ENCODE measurements at places on chromosomes 11 and 22. TPM values are rescaled to one million over a fixed set of nuclear protein-coding genes. Genes with fewer than 3 reads are reported as not detected.

- DNase-seq: no peak
These were observed 24.2 kb downstream of the FLI1 start for GRCh38 chr11:128718064-128718463.

- peak; percentile 77 for DNase-seq
These were observed 15.2 kb downstream of the PRPF19 start for GRCh38 chr11:60891103-60891741.

DNA sequence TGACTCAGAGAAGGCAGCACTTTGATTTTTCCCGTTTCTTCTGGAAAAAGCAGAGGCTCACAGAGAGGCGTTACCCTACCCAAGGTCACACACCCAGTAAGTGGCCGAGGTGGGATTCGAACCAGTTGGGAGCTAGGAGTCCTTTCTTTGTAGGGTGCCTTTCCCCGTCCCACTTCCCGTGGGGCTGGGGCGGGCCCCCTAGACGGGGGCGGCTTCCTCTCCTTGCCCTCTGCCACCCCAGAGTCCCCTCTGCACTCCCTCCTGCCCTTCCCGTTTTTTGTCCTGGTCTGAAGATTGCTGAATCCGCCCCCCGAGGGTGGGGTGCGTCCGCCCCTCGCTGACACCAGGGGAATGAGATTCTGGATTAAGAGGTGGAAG, 747 bp downstream of the TPCN2 start:
- DNase-seq: no peak

DNA sequence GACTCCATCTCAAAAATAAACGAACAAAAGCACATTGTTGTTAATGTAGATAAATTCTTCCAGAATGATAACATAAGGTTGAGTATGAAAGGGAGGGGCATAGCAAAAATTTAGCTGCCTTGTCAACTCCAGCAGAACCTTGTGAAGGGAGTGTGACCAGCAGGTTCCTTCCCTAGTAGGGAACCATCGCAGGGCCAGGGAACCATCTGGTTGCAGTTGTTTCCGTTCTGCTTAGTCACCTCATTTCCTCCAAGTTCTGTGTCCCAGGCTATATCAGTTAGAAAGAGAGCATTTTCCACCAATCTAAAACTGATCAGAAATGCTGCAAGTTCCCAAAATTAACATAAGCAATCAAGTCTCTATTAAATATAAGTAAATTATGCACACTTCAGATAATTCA, 126.7 kb upstream of the BLID start:
- DNase-seq: no peak

DNA sequence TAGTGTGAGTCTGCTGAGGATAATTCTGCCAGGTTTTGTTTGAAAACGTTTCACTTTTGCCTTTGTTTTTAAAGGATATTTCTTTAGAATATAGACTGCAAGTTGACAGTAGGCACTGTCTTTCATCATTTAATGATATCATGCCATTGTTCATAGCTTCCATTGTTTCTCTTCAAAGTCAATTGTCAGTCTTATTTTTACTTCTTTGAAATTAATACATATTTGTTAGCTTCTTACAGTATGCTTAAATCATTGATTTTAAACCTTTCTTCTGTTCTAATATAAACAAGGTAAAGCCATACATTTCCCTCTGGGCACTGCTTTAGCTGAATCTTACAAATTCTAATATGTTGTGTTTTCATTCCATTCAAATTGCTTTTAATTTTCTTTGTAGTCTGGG, 62.3 kb upstream of the PARVA start:
- no peak for DNase-seq

DNA sequence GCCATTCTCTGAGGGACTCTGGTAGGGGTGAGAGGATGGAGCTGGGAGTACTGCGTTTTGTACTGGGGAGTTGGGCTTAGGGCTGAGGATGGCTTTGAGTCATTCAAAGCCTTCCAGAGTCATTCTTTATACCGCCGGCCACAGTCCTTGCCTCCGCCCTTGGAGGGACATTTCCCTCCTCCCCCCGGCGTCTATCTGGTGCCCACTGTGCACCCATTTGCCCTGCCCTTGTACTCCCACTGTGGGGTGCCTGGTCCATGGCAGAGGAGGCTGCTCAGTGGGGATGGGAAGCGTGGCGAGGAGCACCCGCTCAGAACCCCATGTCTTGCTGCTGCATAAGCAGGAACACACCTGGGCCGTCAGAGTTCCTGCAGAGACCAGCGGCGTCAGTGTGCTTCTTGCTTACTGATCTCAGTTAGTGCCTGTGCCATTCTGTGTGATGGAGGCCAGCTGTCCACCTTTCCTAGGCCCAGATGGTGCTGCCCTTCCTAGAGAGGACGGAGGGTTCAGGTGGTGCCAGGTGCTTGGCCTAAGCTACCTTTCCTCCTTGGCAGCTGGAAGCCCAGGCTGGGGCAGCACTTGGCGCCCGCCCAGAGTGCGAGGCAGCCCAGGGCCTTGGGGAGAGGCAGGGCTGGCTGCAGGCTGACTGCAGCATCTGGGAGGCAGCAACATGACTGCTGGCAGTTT, 23.3 kb upstream of the TMEM191C start:
- DNase-seq: peak; percentile 11

GRCh38 chr11:125457814-125458343, 38.2 kb downstream of the FEZ1 start:
- no peak for DNase-seq

DNA sequence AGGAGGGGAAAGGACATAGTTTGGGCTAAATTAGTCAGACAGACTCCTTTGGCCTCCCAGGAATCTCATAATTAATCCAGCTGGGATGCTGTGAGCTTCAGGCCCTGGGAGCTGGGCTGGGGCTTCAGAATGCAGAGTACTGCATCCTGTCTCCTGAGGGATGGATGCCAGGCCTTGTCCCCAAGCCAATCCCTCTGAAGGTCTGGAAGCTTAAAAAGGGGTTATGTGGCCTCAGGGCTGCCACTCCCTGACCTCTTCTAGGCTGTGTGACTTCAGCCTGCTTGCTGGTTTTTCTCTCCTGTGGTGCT, 6.9 kb upstream of the LRRC32 start:
- DNase-seq: no peak

DNA sequence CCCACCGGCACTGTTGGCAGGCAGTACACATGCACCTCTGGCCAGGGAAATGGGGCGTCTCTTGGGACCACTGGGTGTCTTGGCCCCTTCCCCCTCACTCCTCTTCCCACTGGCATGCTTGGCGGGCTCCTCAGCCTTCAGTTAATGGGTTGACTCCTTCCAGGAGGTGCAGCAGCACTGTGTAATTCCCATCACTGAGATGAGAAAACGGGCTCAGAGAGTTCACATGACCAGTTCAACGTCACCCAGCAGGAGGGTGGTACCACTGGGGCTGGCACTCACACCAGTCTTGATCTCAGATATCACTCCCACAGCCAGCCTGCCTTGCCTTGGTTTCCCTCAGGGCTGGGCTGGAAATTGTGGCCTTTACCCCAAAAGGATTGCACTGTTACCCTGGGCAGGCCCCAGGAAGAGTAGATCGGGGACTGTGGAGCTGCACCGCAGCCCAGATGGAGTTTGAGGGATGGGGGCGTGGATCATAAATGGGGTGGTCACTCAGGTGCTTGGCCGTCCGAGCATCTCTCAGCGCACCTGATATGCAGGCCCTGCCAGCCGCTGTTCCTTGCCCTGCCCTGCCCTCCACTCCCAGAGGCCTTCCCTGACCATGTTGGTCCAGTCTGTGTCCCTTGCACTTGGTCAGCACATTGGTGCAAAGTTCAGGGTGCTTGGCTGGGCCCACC, 16.9 kb downstream of the CAPN5 start:
- no peak for DNase-seq

DNA sequence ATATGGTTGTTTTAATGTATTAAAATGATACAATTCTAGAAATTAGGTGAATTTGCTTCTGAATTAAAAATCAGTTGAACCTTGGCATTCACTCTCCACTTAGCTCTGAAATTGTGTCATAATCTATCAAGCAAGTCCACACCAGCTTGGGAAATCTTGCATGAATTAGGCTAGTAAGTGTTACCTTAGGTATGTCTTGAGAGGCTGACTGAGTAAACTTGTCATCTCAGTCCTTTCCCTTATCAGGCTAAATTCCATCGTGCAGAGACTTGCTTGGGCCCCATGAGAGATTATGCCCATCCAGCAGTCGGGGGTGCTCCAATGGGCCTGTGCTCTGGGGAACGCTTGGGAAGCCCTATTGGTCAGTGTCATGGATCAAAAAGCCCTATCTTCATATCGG, 33.9 kb upstream of the ST14 start:
- no peak for DNase-seq

DNA sequence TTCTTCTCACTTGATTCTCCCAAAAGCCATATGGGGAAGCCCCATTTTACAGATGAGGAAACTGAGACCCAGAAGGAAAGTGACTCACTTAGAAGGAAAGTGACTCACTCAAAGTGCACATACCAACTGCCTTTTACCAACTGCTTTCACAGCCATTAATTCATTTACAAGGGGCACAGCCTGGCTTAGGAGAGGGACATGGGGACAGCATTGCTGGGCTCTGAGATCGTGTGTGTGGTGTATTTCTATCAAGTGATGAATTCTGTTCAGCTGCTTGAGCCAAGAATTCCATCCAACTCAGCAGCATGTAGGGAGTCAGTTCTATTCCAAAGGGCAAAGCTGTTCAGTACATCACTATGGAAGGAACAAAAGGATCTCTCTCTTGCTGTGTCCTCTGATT, 23.5 kb upstream of the PAK1 start:
- DNase-seq: no peak

DNA sequence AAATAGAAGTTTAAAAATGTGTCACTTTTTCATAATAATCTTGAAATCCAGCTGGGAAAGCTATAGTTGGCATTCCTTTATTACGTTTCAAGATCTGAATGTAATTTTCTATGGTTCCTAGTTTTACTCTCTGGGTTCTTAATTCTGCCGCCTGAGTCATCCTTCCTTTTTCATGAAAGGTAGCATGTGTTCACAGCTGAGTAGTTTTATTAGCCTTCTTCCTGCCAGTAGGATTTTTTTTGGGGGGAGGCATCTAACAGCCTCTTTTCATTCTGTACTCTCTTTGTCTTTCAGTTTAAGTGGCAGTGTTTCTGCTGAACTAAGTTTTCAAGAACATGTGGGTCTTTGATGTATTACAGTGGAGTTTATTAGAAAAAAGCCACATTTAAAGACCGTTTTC, 36.5 kb downstream of the OR2AG2 start:
- no peak for DNase-seq

GRCh38 chr11:125360066-125360465, 136.0 kb downstream of the FEZ1 start:
- DNase-seq: no peak

DNA sequence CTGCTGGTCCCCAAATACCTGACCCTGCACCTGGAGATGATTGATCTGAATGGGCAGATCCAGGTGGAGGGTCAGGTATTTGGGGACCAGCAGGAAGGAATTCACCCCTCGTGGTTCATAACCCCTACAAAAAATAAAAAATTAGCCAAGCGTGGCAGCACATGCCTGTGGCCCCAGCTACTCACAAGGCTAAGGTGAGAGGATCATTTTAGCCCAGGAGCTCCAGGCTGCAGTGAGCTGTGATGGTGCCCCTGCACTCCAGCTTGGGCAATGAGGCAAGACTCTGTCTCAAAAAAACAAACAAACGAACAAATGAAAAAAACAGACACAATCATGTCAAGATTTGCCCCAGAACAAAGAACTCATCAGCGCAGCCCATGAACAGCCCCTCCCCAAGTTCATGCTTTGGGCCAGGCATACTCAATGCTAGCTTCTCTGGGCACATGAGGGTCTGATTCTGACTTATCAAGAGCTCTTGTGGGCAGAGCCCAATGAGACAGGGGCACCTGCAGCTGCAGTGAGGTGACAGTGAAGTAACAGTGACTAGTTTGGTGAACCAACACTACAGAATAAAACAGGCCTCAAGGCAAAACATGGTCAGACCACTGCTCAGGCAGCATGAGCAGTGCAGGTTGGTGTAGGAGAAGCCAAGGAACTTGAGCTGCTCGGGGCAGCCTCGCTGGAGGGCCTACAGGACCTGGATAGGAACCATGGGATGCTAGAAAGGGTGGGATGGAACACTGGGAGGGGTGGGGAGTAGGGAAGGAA, 10.2 kb upstream of the FCHSD2 start:
- no peak for DNase-seq

DNA sequence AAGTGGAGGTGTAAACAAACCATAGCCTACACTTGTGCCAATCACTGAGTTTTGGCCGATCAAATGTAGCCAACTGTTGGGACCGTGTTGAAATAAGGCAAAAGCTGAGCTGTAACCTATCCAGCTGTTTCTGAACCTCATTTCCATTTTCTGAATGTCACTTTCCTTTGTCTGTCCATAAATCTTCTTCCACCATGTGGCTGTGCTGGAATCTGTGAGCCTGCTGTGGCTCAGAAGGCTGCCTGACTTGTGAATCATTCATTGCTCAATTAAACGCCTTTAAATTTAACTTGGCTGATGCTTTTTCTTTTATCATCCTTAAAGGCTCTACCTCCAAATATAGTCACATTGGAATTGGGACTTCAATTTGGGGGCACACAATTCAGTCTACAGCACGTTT, 203.1 kb upstream of the MPPED2 start:
- no peak for DNase-seq

- DNase-seq: no peak
These were observed 117.6 kb downstream of the MPPED1 start for GRCh38 chr22:43529461-43529860.

GRCh38 chr22:32465661-32466060, 1.4 kb upstream of the BPIFC start:
- DNase-seq: no peak

- no peak for DNase-seq
These were observed 50.4 kb downstream of the ATXN10 start for GRCh38 chr22:45722006-45722405.

- no peak for DNase-seq
These were observed 16.8 kb downstream of the MUC2 start for GRCh38 chr11:1091332-1092083.

- DNase-seq: no peak
These were observed 37.1 kb downstream of the SVIP start for GRCh38 chr11:22792497-22792896.

B3GAT1 gene
- total RNA-seq: 0.18 TPM

SLC22A6 gene
- not detected for total RNA-seq

FGF3 gene
- not detected for total RNA-seq

MGAT3 gene
- 2.8 TPM for total RNA-seq

KCNQ1OT1 gene
- 9.1 TPM for total RNA-seq

KMT5B gene
- 59.1 TPM for total RNA-seq

MMP12 gene
- total RNA-seq: not detected

ADORA2A gene
- total RNA-seq: 3.6 TPM

POLR2F gene
- 58.8 TPM for total RNA-seq

TEX12 gene
- total RNA-seq: 0.46 TPM

GGTLC3 gene
- total RNA-seq: not detected

OR52B2 gene
- total RNA-seq: not detected

SLC5A1 gene
- total RNA-seq: 1.8 TPM

UPK3A gene
- not detected for total RNA-seq

DHCR7 gene
- 29.3 TPM for total RNA-seq

DNAJB7 gene
- total RNA-seq: not detected

CECR2 gene
- 5.4 TPM for total RNA-seq

NAALADL1 gene
- total RNA-seq: 14.7 TPM
